Motor neuron (in vitro differentiated cells): ENCODE measurements at places on chromosomes 7 and 10.
A peak's percentile ranks its signal among the peaks of the same experiment; 100 is the strongest.

DNA sequence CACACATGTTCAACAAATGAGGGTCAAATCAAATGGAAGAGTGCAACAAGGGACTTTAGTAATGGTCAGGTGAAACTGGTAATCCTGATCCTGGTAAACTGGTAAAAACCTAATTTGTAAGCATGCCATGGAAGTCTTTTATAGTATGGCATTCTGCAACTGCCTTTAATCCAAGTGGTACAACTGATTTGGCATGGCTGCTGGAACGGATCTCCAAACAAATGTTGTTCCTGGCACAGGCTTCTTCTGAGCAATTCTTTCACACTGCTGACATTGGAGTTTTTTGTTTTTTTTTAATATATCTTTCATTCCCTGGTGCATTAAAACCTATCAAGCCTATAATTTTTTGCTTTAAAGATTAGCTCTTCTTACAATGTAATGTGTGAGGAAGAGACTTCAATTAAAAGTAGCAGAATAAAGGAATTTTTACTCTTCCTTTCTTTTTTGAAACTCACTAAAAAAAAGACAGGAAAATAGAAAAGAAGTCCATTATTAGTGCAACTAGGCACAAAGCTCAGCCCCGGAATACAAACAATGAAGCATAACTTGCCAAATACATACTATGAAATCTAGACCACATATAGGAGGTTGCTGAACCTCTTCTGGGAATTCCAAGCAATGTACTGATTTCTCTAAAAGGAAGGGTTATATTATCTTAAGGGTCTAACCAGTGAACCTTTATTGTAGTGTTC, 79.3 kb upstream of the OIT3 start:
- no peak for ATAC-seq

GRCh38 chr7:21941611-21942141, 4.0 kb downstream of the CDCA7L start:
- ATAC-seq, result no peak

DNA sequence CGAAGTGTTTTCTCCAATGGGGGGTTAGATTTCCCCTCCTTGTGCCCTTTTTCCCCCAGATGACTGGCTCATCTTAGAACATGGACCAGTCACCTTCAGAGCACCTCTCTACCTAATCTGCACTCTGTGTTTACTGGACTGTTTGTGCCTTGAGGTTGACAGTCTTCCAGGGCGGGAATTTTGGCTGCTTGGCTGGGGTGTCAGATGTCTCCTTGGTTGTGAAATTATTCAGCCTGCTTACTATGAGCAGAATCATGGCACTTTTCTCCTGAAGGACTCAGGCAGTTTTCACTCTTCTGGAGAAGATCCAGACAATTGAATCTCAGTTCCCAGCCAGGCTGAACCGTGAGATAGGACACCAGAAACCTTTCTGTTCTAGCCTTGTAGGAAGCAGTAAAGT, 60.3 kb upstream of the NFKB2 start:
- peak; percentile 48 for ATAC-seq

DNA sequence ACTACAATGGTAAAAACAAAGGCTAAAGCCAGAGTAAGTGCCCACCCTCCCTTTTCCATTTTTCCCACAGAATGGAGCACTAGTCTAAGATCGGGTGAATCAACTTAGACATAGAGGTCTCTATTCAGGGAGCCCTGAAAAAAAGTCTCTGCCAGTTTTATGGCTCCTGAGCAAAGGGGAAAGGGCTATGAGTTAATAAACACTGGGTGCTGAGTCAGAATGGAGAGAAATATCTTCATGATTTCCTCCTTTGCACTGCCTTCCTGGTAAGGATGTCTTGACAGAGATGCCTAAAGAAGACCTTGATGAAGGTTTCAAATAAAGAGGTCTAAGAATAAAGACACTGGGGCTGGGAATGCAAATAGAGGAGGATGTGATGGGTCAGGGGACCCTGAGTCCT, 607.4 kb upstream of the MBL2 start:
- no peak for ATAC-seq
